ENCODE measurements at places on chromosomes 1 and 21.

- no peak for DNase-seq
Observed at GRCh38 chr1:76961820-76962207, 94.5 kb downstream of the ST6GALNAC5 start.

GRCh38 chr1:167126317-167126716, 32.4 kb downstream of the STYXL2 start:
- DNase-seq: no peak

GRCh38 chr1:34597877-34598514, 156.9 kb upstream of the GJB5 start:
- peak; percentile 35 for DNase-seq

DNA sequence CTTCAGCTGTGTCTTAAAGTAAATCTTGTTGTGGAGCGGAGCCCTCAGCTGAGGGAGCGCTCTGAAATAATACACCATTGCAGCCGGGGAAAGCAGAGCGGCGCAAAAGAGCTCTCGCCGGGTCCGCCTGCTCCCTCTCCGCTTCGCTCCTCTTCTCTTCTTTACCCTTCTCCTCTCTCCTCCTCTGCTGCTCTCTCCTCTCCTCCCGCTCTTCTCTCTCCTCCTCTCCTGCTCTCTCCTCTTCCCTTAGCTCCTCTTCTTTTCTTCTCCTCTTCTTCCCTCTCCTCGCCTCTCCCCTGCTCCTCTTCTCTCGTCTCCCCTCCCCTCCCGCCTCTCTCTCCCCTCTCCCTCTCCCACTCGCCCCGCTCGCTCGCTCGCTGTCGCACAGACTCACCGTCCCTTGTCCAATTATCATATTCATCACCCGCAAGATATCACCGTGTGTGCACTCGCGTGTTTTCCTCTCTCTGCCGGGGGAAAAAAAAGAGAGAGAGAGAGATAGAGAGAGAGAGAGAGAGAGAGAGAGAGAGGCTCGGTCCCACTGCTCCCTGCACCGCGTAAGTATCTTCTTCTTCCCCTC, at the start of gene PROX1:
Gene PROX1 (plus strand): TSS at position 47 of the 580 bp plus-strand sequence. CDS start 8,563 bp downstream, outside the sequence.
- no peak for DNase-seq

DNA sequence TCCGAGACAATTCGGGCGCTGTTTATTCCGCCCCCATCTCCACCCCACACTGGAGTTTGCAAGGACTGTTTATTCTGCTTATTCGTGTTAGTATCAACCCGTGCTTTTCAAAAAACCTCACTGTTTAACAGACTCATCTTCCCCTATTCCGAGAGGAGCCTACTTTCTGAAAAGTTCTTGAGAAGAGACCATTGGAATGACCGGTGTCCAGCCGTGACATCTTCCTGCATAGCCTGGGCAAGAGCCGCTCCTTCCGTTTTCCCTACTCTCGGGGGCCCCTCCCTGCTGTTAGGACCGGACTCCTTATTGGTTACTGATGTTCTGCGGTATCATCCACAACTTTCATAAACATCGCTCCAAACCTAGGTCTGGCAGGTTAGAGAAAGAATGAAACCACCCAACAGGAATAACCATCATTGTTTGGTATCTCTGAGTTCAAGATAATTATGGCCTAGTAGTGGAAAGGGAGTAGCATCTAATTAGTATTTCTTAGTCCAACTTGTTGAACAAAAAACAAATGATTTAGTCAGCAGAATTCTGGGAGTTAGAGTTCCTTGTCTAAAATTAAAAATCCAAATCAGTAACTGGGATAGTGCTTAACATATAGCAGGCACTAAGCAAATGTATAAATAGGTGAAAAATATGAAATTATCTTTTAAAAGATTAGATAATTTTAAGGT, 837 bp downstream of the STXBP3 start:
- peak; percentile 78 for DNase-seq

DNA sequence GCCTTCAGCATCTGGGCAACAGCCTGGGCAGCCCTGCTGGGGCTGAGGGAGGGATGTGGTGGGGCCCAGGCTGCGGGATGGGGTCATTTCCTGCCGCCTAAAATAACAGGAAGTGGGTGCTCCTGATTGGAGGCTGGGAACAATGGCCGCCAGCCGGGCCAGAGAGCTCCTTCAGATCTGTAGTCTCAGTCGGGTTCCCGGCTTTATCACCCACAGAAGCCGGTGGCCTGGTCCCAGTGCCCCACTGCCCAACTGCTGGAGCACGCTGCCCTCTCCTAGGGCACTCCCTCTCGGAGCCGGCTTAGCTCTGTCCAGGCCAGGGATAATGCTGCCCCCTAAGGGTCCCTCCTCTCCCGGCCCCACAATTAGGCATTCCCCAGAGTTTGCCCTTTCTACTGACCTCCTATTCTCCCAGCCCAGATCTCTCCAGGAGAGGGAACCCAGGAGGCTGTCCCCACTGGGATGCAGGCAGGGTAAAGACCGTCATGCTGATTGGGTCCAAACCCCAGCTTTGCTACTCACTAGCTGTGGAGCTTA, 5.1 kb downstream of the MAP7D1 start:
- DNase-seq: peak; percentile 14
